Smooth muscle cell of the brain vasculature (primary cell): ENCODE measurements at places on chromosomes 3 and 15.

GRCh38 chr3:125957674-125958510 is 11.1 kb upstream of the ROPN1B start:
- no peak for DNase-seq

DNA sequence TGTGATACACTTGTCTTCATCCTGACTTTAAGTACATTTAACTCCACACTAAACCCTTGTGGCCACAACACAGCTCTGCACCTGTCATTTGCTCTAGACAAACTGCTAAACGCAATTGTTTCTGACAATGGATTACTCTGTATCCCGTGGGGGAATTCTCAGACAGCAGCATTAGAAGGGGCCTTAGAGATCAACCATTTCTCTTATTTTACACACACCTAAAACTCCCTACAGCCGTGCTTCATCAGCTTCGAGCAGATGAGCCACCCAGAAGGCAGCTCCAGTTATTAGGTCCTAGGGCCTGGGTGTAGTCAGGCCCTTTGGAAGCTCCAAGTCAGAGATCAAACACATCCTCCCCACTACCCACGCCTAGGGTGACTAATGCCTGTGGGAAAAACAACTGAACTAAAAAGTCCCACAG is 1.3 kb upstream of the IL12A start:
- no peak for DNase-seq

DNA sequence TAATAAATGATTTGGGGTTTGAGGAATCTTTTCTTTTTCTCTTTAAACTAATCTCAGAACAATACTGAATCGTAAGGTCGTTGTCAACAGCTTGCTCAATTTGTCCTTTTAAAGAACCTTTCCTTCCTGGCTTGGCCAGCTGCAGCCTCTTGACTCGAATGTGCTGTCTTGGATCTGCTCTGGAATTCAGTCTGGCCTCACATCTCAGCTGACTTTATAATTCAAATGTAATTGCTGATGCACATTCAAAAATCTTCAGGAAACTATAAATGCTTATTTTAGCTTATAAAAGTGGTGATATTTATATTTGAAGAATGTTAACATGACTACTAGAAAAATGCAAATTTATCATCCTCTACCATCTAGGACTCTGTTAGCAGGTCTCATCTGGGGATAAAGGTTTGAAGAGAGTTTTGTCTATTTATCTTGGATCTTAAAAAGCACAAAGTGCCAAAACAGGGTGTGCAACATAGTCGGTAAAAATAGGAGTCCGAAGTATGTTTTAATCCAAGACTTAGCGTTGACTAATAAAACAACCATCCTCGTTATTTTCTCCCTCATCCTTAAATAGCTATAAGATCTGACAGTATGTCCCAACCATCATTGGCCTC is 1035.2 kb downstream of the MCTP2 start:
- no peak for DNase-seq

- no peak for DNase-seq
Measured at GRCh38 chr3:106827515-106828213, 549.6 kb upstream of the CCDC54 start.

GRCh38 chr3:138423316-138423715 is 11.1 kb upstream of the ESYT3 start:
- DNase-seq: no peak

DNA sequence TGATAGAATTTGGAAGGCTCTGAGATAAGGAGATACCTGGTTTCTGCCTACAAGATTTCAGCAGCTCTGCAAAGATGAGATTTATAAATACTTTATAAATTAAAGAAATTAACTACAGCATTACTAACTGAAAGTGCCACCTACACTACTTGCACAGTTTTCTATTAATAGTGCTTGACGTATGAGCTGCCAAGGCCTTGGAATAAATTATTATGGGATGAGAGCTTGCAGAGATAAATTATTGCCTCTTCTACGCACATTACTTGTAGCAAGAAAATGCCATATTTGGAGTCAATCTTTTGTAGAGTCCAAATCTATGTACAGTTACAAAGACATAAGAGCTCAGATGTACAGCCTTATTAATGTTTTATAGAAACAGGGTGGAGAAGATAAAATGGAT is 89.1 kb downstream of the BCHE start:
- no peak for DNase-seq

- DNase-seq: no peak
Measured at GRCh38 chr15:44535523-44536301, 1.2 kb upstream of the EIF3J start.

GRCh38 chr3:182028081-182028480 is 316.4 kb downstream of the SOX2 start:
- DNase-seq: no peak

GRCh38 chr3:5343459-5343858 is 156.0 kb downstream of the EDEM1 start:
- DNase-seq: no peak

DNA sequence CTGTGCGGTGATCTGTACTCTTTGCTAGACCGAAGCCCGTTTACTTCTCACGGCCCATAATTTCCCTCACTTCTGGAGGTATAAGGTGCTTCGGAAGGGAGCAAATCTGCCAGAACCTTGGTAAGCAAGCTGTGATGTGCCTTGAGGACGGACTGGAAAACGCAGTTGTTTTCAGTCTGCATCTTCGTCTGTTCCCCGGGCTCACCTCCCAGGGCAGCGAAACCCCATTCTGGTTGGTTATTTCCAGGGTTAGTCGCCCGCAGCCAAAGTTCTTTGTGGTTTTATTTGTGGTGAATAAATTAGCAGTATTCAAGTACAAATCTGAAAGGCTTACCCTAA is 401 bp downstream of the RAMAC start:
- no peak for DNase-seq

DNA sequence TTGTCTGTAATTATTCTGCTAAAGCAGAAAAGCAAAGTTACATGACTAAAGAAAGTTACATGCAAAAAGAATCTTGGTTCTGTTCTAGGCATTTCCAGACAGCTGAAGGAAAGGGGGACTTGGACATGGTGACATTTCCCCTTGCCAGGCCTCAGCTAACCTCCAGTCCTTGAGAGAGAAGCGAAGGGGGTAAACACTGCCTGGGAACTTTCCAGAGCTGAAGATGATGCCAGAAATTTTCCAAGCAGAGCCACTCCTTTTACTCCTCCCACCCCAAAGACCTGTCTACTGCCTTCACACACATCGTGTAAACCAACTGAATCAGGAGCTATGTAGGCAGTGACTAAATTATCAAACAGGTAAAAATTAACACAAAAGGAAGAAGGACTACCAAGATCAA is 5.4 kb downstream of the MEX3B start:
- no peak for DNase-seq

DNA sequence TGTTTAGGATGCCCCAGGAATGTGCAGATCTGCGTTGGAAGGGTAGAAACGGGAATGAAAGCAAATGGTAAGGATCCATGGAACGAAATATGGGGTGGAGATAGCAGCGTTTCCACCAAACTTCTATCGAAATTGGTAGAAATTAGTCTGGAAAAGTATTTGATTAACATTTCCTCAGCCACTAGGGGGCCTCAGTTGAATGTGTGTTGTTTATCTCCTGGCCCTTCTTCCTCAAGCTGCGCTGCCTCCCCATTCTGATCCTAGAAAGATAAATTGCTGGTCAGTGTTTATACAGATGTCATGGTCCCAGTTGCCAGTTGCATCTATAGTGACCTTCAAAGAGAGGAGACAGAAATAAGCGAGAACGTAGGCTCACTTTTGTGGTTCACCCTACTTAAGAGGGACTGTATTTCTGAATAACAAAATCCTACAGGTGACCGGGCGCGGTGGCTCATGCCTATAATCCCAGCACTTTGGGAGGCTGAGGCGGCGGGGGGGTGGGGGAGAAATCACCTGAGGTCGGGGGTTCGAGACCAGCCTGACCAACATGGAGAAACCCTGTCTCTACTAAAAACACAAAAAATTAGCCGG is 457.1 kb downstream of the SQOR start:
- no peak for DNase-seq
